ENCODE measurements at places on chromosomes 6 and 20.

- DNase-seq = no peak
Measured at GRCh38 chr6:33441457-33441856, 12.9 kb upstream of the ZBTB9 start.

- no peak for DNase-seq
Measured at GRCh38 chr20:48999890-49000870, 45.9 kb upstream of the CSE1L start.

DNA sequence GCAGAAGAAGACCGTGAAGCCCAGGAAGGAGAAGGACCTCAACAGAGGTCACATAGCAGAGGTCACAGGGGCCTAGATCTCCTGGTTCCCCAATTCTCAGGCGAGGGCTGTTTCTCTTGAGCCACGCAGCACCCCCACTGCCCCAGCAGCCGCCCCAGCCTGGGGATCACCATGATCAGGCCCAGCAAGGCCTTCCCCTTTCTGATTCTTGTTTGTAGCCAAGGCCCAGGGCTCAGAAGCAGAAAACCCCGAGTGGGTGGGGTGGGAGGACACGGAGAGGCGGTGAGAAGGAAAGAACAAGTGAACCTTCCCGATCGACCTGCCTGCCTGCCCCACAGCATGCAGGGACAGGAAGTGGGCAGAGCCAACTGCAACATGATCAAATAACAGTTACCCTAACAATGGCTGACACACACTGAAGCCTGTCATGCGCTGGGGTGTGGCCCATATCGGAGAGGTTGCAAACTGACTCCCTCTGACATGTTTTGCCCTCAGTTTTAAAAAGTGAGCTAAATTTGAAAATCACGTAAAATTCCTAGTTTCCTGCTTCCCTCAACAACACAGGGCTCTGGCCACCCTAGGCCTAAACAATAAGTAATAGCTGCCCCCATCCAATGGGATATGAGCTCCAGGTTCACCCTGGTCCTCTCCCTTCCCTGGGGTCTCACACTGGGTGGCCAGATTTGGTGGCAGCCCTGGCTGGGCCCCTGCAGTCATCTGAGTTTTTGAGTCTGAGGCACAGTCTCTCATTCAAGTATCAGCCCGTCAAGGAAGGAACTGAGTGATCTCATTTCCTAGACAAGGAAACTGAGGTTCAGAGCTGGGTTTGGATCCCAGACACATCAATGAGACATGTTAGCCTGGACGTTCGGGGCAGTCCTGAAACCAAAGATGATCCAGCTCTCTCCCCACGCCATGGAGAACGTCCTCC lies 6.5 kb downstream of the PEDS1 start:
- peak; percentile 51 for DNase-seq

DNA sequence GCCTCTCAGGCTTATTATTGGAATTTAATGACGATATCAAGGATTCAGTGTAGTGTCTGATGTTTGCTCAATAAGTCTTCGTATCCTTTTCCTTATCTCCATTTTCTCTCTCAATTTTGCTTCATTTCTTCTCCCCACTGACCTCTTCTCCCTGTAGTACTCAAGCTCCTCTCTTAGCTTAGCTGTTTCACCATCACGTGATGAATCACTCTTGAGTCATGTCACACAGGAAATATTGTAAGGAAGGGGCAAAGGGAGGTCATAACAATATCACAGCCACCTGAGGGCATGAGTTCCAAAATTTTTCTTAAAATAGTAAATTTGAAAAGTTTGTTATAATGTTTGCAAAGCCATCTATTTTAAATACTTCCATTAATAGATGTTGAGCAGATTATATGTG lies 392.2 kb upstream of the MARCKS start:
- DNase-seq = no peak

GRCh38 chr20:3398681-3399252 lies 8.7 kb downstream of the DNAAF9 start:
- no peak for DNase-seq

- DNase-seq = no peak
Measured at GRCh38 chr6:161261325-161261724, 12.5 kb downstream of the AGPAT4 start.

- no peak for DNase-seq
Measured at GRCh38 chr6:143375022-143375585, 75.4 kb downstream of the ADAT2 start.

- DNase-seq = no peak
Measured at GRCh38 chr6:136011475-136011874, 160.0 kb downstream of the PDE7B start.

GRCh38 chr6:91569071-91569470 lies 982.2 kb upstream of the MAP3K7 start:
- DNase-seq = no peak

GRCh38 chr6:2652611-2653010 lies 98.1 kb downstream of the MYLK4 start:
- no peak for DNase-seq

DNA sequence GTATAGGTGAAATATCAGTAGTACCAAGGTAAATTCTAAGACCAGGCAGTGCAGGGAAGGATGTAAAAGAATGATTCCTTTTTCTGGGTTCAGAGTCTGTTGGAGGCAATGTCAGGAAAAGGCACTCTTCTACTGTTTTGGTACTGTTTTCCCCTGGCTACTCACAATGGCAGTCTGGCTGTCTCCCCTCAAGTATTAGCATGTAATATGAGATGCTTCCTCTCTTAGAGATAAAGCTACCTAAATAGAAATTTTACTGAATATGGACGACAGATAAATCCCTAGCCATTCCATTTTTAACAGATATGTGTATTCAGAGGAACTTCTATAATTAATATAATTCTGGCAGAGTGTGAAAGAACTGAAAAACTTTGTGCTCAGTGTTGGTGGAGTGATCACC lies 3.5 kb downstream of the RNF8 start:
- no peak for DNase-seq

GRCh38 chr6:7726416-7727085 lies 652 bp downstream of the BMP6 start:
- no peak for DNase-seq

DNA sequence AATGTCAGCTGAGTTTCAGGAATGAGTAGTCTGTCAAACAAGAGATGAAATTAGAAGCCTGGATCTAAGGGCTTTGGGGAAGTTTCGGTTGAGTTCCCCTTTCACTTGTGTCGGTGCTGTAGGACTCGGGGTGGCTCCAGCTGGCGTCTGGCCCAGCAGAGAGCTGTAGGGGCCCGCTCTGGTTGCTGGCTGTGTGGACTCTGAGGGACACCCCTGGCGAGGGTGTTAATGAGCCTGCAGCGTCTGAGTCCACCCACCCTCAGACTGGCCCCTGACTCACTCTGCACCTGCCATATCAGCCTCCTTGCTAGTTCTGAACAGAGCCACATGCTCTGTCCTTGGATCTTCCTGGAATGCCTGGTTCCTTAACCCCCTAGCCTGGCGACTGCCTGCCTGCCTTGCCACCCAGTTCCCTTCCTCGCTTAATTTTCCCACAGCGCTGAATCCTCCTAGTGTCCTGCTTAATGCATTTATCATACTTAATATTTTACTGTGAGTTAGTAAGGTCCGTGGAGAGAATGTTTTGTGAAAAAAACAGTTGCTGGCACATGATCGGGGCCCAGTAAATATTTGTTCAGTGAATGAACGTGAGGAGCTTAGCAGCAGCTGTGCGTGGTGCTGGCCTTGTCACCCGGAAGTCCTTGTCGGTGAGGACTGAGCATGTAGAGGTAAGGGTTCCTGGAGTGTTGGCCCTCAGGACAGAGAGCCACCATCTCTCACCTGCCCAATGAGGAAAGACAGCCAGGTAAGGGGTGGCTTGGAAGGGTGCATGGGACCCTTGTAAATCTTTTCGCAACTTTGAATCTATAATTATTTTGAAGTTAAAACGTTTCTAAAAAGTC lies 1.6 kb downstream of the DNAJC5 start:
- DNase-seq = no peak

DNA sequence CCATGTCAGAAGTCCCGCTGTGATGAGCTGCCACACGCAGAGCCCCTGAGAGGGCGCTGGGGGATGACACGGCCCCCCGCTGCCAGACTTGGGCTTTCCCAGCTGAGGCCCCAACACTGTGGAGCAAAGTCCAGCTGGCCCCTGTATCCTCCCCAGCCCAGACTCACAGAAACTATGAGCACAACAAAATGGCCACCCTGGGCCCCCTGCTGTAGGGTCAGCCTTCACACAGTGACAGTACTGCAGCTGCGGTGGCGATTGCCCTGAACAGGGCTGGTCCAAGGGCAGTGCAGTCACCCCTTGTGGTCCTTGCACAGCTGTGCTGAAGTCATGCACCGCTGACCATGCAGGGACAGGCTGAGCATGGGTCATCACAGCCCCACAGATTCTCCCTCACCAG lies 78.2 kb upstream of the CST7 start:
- DNase-seq = no peak

- DNase-seq = no peak
Measured at GRCh38 chr6:106974999-106975737, 639 bp upstream of the CD24 start.

DNA sequence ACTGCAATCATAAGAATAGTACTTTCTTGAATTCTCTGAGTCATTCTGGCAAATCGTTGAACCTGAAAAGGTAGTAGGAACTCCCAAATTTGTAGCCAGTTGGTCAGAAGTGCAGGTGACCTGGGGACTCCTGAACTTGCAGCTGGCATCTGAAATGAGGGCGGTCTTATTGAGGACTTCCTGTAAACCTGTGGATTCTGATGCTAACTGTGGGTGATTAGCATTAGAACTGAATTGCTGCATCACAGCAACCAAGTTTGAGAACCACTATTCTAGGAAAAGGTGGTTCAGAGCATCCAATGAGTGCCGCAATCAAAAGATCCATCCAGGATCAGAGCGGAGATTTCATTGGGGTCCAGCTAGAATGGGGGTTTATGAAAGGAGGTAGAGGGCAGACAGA lies 50.2 kb upstream of the UTRN start:
- DNase-seq = no peak

GRCh38 chr20:15345287-15345686 lies 1007.9 kb upstream of the FLRT3 start:
- DNase-seq = no peak

DNA sequence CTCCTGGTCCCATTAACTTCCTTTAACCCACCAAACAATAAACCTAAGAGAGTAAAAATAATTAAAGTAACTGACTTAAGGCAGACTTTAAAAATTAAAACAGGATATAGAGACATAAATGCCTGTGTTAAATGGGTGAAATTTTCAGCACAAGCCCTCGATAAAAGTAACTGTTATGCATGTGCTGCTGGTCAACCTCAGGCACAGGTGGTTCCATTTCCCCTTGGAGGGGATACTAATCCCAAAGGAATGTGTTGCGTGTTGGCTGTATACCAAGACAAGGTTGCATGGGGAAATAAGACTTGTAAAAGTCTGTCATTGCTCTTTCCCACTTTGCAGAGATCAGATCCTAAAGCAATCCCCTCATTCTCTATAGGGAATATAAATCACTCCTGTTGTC lies 25.8 kb downstream of the HLA-A start:
- DNase-seq = no peak

DNA sequence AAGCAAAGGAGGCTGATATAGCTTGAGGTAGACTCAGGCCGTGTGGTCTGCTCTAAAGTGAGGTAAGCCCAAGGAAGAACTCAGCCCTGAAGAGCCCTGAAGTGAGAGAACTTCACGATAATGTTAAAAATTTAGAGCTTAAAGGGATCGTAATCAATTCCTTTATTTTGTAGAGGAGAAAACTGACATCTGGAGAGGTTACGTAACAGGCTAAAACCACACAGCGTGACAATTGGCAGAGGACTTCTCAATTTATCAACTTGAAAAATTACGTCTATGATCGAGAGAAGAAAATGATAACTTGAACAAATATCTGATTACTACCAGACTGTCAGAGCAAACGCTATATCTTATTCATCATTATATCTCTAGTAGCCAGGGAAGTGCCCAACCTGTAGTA lies 121.8 kb upstream of the FOXO3 start:
- no peak for DNase-seq

GRCh38 chr6:25290306-25291060 lies 11.3 kb downstream of the CARMIL1 start:
- no peak for DNase-seq
